ENCODE measurements at places on chromosomes 5 and 9. TPM values are rescaled to one million over a fixed set of nuclear protein-coding genes. Genes with fewer than 3 reads are reported as not detected.

DNA sequence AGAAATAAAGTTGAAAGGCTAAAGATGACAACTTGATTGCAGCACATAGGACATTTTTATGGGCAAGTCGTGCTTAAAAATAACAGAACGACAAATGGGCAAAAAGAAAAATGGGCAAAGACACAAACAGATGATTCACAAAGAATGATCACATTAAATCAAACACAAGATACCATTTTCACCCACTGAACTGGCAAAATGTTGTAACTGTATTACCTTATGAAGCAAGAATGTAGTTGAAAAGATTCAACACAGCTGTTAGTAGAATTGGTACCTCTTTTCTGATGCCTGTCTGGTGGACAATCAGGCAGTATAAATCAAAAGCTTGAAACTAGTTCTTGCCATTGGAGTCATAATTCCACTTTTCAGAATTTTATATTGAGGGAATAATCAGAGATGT, 81.0 kb upstream of the PALM2AKAP2 start:
- no peak for DNase-seq

DNA sequence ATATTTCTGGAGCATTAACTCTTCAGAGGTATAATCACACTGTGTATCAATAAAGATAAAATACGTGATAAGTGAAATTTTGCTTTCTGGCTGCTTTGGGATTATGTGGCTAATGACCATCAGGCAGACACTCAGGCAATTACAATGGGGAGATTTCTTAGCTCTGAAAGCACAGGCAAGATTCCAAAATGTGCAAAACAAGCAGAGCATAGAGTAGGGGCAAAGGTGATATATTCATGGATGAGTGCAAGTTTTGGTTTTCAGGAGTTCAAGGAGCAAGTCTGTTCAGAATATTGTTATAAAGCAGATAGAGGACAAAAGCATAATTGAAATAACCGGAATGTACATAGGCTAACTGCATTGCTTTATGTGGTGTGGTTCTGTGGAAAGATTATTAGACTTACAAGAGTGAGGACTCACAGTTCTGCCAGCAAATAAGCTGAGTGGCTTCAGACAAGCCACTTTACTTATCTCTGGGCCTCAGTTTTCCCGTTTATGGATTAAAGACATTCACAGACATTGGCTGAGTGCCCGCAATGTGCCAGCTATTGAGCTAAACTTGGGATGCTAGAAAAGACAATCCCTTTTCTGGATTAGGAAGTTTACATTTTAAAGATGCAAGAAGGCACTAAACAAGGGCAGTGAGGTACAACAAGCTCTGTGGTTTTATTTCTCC, 945.6 kb upstream of the ARRDC3 start:
- DNase-seq: no peak

- DNase-seq: no peak
These were observed 162.2 kb downstream of the OLFM1 start for GRCh38 chr9:135249711-135250110.

SCGB3A2 gene
- not detected for polyA plus RNA-seq
